ENCODE measurements at places on chromosomes 7 and 10.

- DNase-seq: no peak
Measured at GRCh38 chr10:11553773-11554381, 57.6 kb downstream of the USP6NL start.

DNA sequence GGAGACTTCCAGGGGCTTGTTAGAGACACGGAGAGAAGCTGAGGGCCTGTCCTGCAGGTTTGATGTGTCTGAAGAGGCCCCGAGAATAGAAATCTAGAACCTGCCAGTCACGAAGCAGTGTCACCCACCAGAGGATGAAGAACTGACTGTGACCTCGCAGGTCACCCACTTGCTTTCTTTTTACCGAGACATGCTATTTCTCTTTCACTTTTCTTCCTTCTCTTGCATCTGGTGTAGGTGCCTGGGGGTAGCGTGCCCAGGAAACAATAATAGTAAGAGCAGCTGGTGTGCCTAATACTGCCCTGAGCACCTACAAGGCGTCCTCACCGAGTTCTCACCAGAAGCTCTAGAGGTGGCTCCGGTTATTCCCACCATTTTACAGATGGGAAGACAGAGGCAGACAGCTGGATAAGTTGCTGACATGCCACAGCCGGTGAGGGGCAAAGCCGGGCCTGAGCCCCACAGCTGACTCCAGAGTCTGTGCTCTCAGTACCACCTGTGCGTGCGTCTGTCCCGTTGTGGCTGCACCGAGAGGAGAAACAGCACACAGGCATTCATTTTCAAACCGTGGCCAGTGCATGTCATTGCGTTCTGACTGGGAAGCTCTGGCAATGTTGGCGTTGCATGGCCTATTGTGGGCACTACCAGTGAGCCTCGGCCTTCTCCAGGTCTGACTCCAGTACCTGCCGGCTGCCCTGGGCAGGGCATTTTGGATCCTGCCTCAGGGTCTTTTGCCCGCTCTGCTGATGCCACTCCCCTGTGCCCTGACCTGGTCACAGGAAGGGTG, 7.8 kb downstream of the CHST3 start:
- no peak for DNase-seq

- no peak for DNase-seq
Measured at GRCh38 chr7:131104596-131105293, 222.9 kb upstream of the MKLN1 start.

DNA sequence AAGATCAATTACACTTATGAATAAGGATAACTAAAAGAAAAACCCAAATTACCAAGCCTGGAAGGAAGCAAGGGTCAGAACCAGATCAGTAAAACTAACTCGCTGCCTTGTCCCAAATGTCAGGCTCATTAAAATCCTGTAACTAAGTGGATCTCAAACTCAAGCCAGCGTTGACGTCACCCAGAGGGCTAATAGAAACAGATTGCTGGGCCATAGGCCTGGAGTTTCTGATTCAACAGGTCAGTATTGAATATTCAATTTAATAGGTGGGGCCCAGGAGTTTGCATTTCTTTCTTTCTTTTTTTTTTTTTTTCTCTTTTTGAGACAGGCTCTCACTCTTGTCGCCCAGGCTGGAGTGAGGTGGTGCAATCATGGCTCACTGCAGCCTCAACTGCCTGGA, 397.0 kb downstream of the CALN1 start:
- DNase-seq: no peak

DNA sequence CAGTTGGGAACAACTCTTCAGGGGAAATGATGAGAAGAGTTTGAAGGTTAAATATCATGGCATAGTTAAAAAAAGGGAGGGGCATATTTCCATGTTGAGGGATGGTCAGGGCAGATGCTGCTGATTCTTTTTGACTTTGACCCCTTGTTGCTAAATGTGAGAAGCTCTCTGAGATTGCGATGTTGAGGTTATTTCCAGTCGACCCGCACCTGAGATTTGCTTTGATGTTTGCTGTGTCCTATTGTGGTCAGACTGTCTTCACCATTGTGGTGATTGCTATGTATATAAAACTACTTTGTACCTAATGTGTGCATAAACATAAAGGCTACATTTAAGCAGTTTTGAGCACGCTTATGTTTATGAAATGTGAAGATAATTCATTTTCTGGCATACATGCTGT, 90.9 kb downstream of the BBS9 start:
- no peak for DNase-seq

- no peak for DNase-seq
Measured at GRCh38 chr7:108284349-108285002, 154.3 kb upstream of the LAMB4 start.

- DNase-seq: no peak
Measured at GRCh38 chr7:21566094-21566493, 23.3 kb downstream of the DNAH11 start.

DNA sequence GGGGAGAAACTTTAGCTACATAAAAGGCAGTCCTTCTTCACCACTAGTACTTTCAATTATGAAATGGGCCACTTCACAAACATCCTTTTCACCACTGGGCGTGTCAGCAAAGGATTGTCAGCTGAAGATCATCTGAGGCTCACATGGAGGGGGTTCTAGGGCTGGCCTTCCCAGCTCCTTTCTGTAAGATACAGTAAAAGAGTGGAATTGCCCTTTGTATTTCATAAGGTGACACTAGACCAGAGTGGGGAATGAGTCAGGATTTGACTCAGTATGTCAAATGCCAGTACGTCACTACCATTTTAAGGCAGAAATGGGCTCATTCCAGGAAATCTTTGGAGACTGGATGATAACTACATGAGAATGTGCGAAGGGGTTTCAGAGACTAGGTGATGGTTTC, 21.2 kb upstream of the BLOC1S2 start:
- no peak for DNase-seq

GRCh38 chr7:159096736-159097581, 47.7 kb downstream of the VIPR2 start:
- no peak for DNase-seq

DNA sequence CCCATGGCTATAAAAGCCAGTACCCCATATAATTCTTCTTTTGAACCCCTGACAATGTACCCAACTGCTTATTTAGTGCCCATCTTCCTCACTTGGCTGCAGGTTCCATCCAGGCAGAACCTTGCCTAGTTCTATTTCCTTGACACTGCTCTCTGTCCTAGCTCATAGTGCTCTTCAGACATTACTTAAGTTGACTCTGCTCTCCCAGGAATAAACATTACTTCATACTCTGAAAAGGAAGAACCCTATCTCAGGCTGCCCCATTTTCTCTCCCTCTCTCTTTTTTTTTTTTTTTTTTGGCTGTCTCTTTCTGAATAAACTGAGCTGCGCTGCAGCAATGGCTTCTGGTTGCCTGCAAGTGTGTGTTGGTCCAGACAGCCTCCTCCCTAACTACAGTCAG, 21.0 kb downstream of the ACTA2 start:
- DNase-seq: no peak

GRCh38 chr10:73979809-73980433, 18.0 kb upstream of the VCL start:
- DNase-seq: no peak

DNA sequence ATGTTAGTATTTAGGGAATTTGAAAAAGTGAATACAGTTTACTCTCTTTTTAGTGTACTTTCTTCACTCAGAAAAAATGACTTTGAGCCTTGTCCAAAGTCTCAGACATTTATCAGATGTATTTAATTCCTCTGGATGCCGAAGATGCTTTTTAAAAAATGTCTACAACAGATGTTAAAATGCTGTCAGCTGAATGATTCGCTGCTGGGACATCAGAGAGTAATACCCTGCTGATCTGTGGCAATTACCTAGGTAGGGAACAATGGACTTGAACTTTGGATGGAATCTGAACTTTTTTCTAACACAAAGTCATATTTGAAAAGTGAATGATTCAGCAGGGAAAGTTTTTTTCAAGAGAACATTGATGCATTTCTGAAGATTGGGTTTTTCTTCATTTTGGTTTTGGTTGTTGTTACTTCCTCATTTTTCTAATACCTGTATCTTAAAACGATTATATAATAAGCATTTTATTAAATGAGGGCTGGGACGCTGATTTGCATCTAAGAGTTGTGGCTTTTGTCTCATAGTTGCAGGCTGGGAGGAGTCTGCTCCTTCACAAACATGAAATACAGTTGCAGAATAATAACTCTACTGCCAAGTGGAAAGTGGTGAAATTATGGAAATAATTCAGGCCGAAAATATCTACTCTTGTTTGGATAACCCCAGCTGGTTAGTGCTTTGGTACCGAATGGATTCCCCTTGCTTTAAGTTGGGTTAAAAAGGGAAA, 98.0 kb downstream of the SPAG6 start:
- no peak for DNase-seq

- DNase-seq: peak; percentile 41
Measured at GRCh38 chr7:34845666-34846361, 187.8 kb downstream of the NPSR1 start.

DNA sequence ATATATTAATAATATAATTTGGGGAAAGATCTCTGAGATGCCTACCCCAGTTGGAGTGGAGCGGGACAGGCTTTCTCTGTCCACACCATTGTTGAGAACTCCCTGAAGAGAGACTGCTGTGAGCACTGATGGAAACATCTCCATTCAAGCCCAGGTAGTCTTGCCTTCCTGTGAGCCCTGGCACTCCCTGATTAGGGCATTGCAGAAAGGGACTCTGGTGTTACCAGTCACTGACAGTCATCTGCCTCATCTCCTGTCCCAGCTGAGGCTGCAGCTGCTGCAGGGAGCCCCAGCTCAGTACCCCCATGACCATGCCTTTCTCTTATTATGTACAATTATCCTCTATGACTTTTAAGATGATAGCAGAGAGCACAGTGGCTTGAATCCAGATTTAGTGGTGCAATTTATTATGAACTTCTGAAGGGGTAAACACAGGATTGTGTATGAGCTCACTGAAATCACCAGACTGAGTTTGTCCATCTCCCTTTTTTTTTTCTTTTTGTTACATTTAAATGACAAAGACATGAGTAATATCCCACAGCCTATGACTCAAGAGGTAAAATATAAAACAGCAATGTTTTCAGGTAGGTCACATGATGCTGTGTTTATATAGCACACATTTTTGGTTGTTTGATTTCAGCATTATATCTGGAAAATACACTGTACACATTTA, 236.9 kb downstream of the SLC25A13 start:
- no peak for DNase-seq

GRCh38 chr10:60809157-60809556, 30.9 kb downstream of the CDK1 start:
- no peak for DNase-seq

DNA sequence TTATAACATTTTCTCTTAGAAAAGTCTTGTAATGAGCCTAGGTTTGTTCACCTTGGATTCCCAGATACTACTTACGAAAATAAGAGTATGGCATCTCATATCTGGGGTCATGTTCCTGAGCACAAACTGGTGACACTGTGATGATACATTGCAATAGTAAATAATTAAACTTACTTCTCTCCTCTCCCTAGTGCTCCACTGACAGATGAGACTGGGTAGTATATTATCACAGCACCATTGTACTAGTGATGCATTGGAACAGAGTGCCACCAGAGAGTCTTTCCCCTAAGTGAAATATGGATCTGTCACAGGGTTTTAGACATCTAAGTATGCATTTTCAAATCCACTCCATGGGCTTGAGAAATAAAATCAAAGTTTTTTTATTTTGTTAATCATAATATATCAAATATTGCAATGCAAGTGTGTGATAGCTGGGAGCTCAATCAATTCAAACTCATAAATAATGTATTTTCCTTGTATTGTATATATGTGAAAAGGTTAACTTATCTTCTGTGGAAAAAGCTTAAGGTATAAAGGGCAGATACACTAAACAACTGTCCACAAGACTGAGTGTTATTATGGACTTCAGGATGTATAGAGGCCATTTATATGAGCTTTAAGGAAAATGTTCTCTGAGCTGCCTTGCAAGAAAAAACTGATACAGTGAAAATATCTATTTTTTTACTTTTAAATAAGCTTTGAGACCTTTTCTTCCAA, 275.5 kb downstream of the ZWINT start:
- DNase-seq: no peak

DNA sequence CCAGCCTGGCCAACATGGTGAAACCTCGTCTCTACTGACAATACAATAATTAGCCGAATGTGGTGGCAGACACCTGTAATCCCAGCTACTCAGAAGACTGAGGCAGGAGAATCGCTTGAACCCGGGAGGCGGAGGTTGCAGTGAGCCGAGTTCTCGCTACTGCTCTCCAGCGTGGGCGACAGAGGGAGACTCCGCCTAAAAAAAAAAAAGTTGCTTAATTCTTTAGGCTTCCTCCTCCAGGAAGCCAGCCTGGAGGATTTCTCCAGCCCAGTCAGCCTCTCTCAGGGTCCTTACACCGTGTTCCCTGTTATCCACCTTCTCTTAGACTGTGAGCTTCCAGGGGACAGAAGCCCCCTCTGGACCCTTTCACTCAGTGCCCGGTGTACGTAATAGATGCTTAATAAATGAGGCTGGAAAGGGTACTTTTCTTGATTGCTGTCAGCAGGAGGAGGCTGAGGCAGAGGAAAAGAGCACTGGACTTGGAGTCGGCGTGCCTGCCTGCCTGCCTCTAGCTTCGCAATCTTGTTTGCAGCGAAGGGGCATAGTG, 16.4 kb upstream of the NODAL start:
- DNase-seq: no peak

DNA sequence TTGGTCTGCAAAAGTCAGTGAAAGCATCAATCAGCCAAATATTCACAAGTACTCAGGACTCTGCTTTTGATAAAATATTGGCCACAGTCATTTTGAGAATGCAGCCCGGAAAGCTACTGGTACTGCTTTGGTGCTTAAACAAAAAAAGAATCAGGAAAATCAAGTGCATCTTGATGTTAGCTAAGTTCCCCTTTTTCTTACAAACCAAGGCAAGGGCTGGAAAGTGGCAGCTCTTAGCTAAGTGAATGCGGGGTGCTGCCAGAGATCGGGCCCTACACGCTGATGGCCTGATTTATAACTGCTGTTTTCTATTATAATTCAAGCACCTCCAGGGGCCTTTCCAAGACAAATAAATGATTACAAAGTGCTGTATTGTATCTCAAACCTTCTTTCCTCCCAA, 136.8 kb upstream of the MGMT start:
- no peak for DNase-seq

DNA sequence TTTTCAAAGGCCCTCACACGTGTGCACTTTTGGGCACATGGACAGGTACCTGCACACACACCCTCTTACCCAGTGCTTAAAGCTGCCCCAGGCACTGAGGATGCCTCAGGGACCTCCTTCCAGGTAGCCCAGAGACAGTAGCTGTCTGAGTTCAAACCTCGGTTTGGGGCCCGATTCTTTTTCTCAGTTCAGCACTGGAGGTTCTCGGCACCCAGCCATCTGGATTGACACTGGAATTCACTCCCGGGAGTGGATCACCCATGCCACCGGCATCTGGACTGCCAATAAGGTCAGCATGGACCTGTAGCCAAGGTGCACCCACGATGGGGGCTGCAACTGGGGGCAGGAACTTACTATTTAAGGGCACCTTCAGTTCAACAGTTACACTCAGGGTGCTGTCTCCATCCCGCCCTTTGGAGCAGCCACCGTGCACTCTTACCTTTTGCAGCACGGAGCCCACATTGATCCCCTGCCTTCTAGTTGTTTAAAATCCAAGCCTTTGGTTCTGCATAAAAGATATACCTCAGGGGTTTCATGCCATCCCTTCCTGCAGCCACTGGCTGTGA, 17.7 kb downstream of the CPA5 start:
- DNase-seq: no peak
